ENCODE measurements at places on chromosomes 4 and X.

DNA sequence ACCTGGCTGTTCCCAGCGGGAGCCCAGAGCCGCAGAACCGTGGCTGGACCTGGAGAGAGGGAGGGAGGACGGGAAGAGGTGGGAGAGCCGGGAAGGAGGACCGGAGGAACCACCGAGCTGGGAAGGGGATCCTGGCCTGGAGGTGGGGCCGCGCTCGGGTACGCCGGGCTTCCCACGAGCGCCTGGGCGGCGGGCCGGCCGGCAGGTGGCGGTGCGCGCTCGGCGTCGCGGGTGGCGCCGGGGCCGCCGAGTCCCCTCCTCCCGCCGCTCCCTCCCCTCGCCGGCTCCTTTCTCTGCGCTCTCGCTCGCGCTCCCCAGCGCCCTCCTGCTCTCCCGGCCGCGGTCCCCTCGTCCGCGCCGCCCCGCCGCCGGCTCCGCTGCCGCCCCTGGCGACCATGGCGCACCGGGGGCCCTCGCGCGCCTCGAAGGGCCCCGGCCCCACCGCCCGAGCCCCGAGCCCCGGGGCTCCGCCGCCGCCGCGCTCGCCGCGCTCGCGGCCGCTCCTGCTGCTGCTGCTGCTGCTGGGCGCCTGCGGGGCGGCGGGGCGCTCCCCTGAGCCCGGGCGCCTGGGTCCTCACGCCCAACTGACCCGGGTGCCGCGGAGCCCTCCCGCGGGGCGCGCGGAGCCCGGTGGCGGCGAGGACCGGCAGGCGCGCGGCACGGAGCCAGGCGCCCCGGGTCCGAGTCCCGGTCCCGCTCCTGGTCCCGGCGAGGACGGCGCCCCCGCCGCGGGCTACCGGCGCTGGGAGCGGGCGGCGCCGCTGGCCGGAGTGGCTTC lies at the start of gene SORCS2:
SORCS2 (plus strand) TSS at position 287 of the 778 bp plus-strand sequence.
- DNase-seq = no peak

DNA sequence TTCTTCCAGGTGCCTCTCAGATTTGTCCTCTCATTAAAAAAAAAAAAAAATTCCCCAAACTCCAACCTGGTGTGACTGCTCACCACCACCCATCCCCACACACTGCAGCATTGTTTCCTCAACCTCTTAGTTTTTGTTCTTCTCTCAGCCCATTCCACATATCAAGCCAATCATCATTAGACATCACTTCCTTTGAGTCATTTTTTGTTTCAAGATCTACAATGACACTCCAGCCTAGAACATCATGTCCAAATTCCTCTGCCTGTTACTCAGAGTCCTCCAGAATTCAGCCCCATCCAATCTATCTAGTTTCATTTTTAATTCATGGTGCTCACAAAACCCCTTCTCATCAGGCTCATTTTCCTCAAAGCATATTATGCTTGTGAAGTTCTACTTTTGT lies 262.5 kb upstream of the TEX13A start:
- DNase-seq = no peak

DNA sequence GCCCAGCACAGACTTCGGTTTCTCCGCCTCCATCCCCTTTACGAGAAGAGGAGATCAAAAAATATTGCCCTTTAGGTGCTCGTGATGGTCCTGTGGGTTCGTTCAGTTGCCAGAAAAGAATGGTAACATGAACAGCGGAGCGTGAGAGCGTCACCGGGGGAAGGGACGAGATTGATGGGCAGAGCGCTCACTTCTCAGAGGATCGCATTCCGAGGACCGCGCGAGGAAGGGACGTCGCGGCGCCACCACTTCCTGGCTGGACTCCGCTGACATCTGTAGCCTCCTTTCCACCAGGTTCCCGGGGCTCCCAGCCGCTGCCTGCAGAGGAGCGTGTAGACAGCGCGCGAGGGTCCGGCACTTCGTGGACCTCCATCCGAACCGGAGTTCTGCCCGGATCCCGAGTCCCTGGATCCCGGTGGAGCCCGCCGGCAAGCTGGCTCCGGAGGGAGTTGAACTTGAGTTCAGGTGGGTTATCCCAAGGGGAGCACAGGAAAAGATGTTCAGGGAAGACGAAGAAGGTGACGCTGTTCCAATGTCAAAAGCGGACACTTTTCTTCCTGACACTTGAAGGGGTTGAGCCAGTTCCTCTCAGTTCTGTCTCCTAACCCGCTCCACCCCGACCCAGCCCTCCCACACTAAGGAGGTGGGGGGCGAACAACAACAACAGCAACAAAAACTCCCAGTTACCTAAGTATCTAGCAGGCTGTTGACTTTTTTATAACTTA lies 484 bp downstream of the GALNTL6 start:
- DNase-seq = no peak

DNA sequence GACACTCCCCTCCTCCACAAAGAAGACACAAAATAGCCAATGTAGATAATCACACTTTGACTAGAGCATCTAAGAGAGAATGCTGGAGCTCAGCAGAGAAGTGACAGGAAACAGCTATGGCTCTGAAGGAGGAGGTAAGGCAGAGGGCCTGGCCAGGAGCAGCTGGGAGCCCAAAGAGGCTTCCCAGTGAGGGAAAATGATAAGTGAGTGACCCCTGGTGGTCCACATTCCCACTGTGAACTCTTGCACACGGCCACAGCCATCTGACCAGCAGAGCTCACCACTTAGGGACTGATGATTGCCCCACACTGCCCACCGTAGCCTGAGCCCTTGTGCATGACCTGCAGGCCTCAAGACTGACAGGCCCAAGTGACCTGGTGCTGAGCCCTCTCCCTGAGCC lies 162.7 kb upstream of the GALNTL6 start:
- DNase-seq = no peak

DNA sequence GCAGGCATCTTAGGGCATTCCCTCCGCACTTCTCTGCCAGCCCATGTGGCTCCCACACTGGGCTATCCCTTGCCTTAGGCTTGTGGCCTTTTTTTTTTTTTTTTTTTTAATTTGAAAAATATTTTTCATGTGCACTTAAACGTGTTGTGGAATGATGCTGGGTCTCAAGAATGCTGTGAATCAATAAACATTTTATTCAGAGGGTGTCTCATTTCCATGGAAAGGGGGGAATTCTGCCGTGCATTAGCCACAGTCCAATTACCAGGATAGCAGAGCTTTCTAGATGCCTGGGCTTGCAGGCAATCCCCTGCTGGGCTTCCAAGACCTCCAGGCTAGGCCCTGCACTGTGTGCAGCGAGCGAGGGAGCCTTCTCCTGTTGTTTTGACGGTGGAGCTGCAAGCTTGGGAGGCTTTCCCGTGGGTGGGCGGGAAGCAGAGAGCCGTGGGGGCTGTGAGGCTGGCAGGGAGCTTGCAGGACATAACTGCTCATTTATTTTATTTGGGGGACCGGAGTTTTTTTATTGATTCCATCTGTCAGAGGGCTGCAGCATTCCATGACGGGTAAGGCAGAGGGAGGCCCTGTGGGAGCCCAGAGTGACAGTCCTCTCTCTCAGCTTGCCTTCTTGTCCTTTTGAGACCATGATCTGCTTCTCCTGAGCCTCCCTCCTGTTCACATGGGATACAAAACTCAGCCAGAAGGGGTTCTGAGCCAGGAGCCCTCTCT lies 2.6 kb upstream of the CPZ start:
- DNase-seq = no peak

GRCh38 chr4:86876894-86877685 lies 15.1 kb downstream of the C4orf36 start:
- DNase-seq = no peak

DNA sequence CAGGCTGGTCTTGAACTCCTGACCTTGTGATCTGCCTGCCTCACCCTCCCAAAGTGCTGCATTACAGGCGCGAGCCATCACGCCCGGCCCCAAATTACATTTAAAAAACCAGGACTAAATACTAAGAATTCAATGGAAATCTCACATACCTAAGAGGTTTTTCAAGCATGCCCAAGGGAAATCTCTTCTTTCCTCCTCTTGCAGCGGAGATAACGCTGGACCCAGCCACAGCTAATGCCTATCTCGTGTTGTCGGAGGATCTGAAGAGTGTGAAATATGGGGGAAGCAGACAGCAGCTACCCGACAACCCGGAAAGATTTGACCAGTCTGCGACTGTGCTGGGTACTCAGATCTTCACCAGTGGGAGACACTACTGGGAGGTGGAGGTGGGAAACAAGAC lies 7.4 kb downstream of the TRIML1 start:
- no peak for DNase-seq

DNA sequence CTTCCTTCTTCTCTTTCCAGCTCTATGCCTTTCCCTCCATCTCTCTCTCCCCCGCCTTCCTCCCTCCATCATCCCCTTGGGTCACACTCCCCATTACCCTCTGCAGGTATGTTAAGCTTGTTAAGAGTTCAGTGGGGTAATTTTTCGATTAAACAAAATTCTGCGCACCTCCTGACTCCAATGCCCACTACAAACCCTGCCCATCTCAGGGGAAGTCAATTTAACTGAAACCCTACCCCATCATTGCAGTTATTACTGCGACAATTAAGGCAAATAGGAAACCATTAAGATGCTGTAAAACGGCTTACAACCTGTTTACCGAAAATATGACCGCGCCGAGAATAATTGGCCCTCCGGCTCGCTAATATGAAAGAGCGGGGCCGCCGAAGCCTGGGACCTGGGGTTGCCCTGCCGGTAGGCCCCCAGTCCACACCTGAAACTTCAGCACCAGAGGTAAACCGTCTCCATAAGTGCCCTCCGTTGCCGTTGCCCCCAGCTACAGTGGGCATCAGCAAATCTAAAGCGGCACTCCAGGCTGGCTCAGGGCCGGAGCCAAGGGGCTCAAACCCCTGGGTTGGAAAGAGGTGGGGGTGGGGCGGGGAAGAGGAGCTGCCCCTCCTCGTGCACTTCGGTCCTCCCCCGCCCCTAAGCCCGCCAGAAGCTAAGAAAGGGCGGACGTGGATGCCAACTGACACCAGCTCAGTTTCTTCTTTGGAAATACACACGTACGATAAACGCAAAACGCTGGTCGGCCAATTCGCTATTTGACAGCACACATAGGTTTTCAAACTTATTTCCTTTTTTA lies 4.8 kb downstream of the ARX start:
- DNase-seq = no peak

GRCh38 chr4:173878701-173879100 lies 348.7 kb upstream of the HAND2 start:
- DNase-seq = no peak

DNA sequence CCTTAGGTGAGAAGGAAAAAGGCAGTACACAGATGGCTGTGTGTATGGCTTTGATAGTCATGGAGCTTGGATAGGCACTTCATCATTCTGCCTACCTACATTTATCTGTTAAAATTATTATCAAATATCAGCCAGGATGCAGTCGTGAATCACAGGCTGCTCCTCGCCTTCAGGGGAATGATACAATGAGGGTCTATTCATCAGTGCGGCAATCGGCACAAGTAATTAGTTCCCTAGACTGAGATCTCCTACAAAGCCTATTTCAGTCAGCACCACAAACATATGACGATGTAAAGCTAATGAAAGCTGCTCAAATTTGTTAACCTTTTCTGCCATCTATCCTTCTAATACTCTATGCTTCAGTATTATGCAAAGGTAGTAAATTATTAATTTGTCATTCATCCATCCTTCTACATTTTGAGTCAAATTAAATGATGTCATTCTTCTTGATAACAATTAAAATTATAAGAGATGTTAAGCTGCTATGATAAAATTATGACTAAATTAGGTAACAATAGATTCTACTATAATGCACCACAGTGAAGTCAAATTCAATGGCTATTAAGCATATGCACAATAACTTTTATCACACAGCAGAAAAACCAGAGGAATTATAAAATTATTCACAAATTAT lies 19.0 kb downstream of the MAB21L2 start:
- DNase-seq = no peak

GRCh38 chrX:49186125-49187027 lies at the start of gene PRICKLE3:
TSS of gene PRICKLE3 (minus strand) at chrX:49186373. CDS start at chrX:49186297, 76 bp downstream.
- DNase-seq = peak; percentile 72

DNA sequence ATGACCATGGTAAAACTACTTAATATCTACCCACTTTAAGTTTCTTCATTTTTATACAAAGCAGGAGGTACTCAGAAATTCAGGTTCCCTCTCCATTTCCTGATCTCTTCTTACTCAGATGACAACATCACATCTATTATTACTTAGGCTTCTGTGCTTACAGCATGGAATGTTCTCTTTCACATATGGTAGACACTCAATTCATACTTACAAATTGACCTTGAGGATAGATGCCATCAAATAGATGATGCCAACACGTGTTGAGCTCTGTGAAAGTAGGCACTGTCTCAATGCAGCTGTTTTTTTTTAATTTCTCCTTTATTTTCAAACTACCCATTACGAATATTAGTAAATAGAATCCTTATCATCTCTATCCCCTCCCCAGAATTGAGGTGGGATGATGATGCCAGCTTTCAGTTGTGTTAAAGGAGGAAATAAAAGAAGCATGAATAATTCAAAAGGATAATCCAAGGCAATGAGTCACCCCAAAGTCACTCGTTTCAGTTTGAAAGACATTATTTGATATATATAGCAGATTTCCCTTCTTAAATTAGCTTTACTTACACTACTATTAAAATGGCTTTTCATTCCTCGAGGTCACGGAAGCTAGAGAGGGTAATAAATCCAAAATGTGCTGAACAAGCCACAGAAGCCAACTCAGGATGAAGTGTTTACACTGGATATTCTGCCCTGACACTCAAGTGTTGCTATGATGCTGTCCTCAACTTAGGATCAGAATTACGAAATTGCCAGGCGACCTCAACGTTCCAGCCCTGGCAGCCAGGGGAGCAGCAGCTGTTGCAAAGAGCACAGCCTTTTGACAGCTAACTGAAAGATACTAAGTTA lies 124.2 kb upstream of the EOLA2 start:
- DNase-seq = no peak

GRCh38 chr4:154476232-154476631 lies 15.4 kb downstream of the DCHS2 start:
- DNase-seq = no peak

DNA sequence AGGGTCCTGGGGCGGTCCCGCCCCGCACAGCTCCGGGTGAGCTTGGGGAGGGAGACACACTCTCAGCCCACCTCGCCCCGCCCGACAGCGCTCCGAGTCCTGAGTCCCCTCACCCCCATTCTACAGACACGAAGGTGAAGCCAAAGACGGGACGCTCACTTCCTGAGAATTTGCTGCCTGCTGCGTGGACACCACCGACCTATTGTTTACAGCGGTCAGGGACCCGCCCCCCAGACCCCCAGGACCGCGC lies 796 bp upstream of the ZNF141 start:
- peak; percentile 5 for DNase-seq

- DNase-seq = peak; percentile 81
These were observed 80.5 kb upstream of the TMEM150C start for GRCh38 chr4:82642331-82642730.

All from inflammatory macrophage treated with lipopolysaccharide for 4 hours (primary cell).